ENCODE measurements at places on chromosomes 6 and 20.

DNA sequence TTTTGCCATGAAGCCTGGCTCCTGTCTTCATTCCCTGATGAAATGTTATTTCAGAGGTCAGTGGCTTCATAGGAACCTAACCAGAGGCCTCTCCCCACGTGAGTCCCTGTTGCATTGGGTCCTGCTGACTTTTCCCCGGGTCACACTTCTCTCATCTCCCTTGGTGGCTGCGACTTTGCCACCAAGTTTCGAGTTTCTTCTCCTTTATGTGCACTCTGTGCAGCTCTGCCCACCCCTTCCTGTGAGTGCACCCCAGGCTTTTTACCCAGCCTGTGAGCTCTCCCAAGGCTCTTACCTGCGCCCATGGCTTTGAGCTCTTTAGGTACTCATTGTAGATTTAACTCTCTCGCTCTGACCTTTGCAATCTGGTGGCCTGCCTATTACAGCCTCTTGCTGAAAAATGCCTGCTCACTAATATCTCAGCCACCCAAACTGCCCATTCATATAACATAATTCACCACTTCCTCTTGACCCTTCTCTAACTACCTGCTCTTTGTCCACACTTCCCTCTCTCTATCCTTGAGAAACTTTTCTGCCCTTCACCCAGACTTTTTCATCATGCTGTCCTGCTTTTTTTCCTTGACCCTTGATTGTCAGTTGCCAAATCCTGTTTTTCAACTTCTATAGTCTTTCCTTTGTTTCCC, 105.9 kb downstream of the SASH1 start:
- DNase-seq, result no peak

DNA sequence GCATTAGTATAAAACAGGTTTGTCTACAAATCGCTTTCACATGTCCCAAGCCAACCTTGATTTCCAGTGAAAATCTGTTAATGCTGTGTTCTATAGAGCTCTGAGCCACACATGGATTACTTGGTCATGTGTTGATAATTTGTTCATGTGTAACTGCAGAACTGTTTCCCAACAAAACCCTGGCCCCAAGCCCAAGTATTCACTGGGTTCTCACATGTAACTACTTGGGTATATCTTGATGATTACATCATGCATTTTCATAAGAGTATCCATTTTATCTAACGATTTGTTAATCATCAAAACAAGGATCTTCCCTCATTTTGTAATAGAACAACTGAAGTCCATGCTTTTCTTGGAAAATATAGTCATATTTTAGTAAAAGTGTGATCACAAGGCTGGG, 657.6 kb downstream of the PRKN start:
- DNase-seq, result no peak

- DNase-seq, result no peak
Observed at GRCh38 chr6:80537118-80537972, 430.9 kb downstream of the BCKDHB start.

DNA sequence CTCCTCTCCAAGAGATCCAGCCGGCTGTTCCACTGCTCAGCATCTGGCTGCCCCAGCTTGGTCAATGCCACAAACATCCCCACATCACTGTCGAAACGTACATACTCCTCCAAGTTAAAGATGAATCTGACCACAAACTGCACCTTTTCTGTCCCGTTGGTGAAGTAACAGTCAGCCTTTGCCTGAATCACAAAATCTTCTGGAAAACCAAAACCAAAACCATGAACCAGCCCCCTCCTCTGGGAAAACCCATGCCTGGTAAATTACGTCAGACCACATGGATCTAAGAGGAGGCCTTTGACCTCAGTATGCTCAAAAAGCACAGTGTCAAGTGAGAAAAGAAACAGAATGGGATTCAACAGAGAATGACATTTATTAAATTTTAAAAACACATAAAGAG, 1.7 kb downstream of the HLA-DOB start:
- DNase-seq, result no peak

DNA sequence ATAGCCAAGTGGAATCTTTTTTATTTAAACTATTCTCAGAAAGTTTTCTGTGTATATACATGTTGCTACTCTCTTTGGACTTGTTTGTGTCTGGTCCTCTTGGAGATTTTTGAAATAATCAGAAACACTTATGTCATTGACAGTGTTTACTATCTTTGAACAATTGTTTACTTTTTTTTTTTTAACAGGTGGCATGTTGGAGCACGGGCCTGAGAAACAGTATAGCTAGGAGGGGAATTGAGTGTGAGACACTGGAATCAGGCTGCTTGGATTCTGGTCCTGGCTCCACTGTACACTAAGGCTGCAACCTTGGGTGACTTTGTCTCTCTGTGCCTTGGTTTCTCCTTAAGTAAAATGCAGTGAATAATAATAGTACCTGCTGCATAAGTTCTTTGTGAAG, 279.6 kb downstream of the PRL start:
- no peak for DNase-seq

GRCh38 chr6:8705435-8706020, 270.2 kb upstream of the SLC35B3 start:
- no peak for DNase-seq

- no peak for DNase-seq
Observed at GRCh38 chr6:6057442-6058053, 50.8 kb upstream of the NRN1 start.

GRCh38 chr6:118100717-118101116, 193.7 kb downstream of the SLC35F1 start:
- no peak for DNase-seq

DNA sequence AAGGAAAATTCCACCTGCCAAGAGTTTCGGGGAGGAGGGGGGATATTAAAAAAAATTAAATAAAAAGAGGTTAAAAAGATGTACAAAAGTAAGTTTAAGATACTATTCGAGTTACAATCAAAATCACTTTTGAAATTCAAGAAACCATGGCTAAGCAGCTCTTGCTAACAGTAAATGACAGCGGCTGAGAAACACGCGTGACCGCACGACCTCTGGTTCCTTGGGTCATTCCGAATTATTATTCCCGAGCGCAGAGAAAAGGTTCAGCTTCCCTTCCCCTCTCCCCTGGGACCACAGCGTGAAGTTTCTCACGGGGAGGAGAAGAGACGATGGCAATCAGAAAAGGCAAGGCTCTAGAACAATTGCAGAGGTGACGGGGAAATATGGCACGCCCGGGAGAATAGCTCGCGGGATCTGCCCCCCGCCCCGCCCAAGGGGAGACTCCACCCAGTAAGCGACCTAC, 496 bp downstream of the TMEM242 start:
- DNase-seq, result no peak

- no peak for DNase-seq
Observed at GRCh38 chr6:6683969-6684833, 95.7 kb downstream of the LY86 start.

- DNase-seq, result peak; percentile 51
Observed at GRCh38 chr6:137641474-137642077, 147.4 kb upstream of the OLIG3 start.

- no peak for DNase-seq
Observed at GRCh38 chr20:50408526-50409364, 101.4 kb upstream of the PTPN1 start.

GRCh38 chr6:137246791-137247202, 27.6 kb upstream of the IFNGR1 start:
- DNase-seq, result no peak

DNA sequence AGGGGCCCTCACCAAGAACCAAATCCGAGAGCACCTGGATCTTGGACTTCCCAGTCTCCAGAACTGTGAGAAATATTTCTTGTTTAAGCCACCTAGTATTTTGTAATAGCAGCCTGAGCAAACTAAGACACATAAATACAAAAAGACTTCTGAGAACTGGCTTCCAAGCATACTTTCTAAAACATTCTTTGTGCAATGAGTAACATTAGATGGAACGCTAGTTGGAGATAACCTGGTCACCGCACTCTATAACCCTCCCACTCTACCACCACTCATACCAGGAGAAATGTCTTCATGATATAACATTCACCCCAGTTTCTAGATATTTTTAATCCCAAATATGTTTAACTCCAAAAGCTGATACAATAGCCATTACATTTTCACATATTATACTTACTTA, 169.5 kb upstream of the THEMIS start:
- no peak for DNase-seq

DNA sequence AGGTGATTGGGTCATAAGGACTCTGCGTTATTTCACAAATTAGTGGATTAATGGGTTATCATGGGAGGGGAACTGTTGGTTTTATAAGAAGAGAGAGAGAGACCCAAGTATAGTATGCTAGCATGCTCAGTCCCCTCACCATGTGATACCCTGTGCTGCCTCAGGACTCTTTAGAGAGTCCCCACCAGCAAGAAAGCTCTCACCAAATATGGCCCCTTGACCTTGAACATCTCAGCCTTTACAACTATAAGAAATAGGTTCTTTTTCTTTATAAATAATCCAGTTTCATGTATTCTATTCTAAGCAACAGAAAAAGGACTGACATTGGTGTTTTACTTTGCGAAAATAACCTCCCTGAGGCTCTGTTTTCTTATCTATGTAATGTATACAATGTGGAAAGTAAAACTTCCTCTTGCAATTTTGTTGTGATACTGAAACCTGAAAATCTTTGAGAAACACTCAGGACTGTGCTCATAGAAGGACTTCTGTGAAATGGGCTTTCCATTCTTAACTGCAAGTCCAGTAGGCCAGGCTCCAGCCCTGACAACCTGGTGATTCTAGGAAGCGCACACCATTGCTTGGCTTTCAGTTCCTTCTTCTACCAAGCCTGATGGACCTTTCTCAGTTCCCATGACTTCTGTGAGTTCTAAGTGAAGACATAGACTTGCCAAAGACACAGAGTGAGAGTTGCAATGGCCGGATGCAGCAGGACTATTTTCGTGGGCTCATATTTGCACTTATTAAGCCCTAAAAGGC, 21.9 kb downstream of the SIRPD start:
- DNase-seq, result no peak

- peak; percentile 46 for DNase-seq
Observed at GRCh38 chr6:129686941-129687627, 22.9 kb downstream of the ARHGAP18 start.

GRCh38 chr20:44370639-44371218, 15.2 kb downstream of the HNF4A start:
- no peak for DNase-seq

DNA sequence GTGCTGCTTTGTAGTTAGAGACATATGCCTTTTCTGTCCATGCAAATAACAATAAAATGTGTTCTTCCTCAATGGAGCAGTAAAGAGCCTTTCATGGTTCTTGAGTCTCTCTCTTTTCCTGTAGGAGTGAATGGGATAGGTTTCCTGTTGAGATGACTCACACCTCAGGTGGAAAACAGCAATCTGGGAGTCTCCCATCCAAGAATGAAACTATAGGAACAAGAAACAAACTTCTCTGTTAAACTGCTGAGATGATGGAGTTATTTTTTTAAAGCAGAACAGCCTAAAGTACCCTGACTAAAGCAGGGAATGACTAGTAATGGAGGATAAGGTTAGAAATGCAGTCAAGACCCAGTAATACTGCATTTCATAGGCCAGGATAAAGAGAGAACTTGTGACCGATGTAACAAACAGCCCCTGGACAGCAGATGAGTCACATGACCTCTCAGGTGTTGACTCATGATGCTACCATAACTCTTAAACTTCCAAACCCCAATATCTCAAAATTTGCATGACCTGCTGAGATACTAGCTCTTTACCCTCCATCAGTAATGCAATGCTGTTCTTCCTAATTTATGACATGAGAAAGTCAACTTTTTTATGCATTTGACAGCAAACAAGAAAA, 548.9 kb downstream of the CBLN4 start:
- DNase-seq, result no peak

DNA sequence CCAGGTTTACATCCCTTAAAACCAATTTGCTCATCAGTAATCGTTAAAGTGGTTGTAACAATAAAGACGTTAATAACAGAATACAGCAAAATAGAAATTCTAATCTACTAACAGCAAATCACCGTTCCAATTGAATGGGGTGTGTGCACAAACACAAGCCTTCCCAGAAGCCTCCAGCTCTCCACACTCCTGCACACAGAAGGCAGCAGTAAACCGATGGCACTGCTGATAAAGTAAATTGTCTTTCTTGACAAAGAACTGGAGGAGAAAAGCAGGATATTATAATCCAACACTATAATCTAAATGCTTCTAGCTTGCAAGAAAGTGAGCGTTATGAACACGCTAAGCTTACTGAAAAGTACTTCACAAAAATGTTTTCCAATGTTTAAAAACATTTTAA, 7.0 kb downstream of the ZNF217 start:
- DNase-seq, result no peak

GRCh38 chr6:3541006-3541585, 84.2 kb upstream of the SLC22A23 start:
- no peak for DNase-seq

- DNase-seq, result no peak
Observed at GRCh38 chr6:131923356-131923755, 27.8 kb downstream of the CCN2 start.

- no peak for DNase-seq
Observed at GRCh38 chr20:62633598-62634329, 8.5 kb upstream of the SLCO4A1 start.

Data from activated T-cell treated with anti-CD3 and anti-CD28 coated beads, Interleukin-2, amount 50 U/mL, for 1 hour (primary cell).